ENCODE measurements at places on chromosomes 12 and 14. TPM values are rescaled to one million over a fixed set of nuclear protein-coding genes. Genes with fewer than 3 reads are reported as not detected.

KRT83 gene
- total RNA-seq, result not detected

ARHGEF25 gene
- 101 TPM for total RNA-seq

DNA sequence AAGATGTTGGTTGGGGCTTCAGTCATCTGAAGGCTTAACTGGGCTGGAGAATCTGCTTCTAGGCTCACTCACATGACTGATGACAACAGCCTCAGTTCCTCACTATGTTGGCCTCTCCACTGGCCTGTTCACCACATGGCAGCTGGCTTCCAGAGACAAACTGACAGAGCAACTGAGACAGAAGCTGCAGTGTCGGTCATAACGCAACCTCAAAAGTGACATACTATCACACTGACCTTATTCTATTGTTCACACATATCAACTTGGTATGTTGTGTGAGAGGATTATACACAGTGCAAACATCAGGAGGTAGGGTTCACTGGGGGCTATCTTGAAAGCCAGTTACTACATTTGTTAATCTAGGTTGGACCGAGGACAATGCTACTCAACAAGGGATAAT is 92.9 kb downstream of the PAWR start:
- DNase-seq, result no peak

TMEM117 gene
- 18.3 TPM for total RNA-seq

DNA sequence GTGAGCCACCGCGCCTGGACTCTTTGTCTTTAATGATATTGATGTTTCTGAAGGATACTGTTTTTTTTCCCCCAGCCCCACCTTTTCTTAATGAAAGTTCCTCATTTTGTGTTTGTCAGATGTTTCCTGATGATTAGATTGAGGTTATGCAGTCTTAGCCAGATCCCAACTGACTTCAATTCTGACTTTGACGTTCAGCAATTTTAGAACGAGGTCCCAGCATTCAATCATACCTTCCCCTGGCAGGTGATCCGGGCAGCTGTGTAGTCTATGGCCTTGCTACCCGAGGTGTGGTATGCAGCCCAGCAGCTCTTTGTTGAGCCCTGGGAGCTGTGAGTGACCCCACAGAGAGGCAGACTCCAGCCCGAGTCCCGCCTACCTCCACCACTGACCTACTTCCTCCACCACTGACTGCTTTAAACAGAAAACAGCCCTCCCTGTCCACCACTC is 82.7 kb downstream of the LGMN start:
- no peak for DNase-seq

DNA sequence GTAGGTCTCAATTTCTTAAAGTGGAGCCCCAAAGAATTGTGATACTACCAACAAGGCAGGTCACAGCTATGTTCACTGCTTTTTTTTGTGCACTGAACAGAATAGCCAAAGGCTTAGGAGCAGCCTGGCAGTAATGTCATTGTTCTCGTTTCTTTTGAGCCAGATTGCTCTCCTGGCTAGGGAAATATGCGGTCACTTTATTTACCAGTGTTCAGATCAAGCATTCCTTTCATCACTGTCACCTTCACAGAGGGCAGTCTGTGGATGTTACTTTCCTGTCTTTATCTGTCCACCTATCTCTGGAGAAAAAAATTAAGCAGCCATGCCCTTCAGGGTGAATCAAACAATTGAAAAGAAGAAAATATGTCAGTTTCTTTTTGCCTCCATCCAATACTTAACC is 159.6 kb downstream of the BTG1 start:
- DNase-seq, result no peak

DNA sequence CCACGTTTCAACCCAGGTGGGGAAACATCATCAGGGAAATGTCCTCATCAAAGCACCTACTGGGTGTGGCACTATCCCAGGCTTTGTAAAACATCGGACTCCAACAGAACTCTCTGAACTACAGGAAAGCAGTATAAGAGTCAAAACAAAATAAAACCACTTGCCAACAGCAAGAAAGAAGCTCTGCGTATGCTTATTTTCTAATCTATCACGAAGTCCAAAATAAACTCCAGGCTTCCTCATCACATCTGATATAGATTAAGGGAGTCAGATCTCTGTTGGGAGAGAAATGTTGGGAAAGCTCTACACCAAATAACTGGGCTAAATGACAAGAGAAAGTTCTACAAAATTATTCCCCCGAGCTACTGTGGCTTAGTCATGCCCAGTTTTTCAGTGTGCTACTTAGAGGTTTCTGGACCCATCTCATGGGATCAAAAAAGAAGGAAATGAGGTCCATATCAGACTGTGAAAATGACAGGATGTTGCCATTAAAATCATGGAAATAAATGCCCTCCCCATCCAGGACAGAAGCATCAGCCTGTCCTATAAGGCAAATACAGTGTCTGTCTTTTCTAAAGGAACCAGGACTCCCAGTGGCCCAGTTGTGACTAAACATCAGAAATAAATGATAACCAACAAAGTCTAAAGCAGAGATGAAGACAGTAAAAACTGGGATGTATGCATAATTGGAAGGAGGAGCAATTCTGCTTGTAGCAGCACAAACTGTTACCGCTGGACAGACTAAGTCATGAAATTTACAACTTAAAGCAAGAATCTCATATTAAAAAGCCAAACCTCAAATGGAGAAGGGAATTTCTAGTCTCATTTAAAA is 149.5 kb downstream of the STXBP6 start:
- DNase-seq, result peak; percentile 76

DNA sequence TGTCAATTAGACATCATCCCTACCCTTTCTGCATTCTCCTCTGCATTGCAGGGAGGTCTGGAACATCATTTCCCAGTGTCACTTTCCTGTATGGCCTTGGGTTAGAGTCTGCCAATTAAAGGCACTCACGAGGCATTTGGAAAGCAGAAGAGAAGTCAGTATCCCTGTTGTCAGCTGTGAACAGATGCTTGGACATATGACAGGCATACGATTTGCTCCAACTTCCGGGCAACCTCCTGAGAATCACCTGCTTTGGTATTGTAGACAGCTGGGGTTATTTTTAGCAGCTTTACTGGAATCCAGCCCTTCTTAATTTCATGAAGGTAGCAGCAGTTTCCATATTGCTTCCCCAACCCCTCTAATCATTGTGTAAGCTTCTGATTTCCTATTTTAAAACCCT is 88.7 kb upstream of the DHRS4 start:
- no peak for DNase-seq

KRT1 gene
- 4.1 TPM for total RNA-seq

DNA sequence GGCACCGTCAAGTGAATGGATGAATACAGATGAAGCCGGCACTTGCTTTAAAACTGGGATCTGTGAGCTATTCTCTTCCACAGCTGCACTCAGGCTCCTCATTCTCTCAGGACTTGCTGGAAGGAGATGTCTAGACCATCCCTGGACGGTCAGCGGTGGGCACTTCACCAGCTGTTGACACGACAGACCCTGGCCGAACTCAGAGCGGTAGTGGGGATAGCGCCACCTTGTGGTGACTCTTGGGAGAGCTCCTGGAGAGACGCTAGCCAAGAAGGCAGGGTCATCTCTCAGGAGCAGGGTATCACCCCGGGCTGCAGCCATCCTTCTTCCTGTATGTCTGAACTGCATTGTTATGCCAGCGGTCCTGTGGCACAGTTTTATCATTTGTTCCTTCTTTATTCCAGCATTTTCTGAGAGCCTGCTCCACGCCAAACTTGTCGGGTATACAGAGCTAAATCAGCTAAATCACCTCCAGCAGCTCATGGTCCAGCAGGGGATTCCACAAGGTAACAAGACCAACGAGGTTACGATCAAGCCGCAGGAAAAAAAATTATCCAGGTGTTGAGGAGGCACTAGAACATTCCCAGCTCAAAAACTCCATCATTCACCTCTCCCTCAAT is 10.0 kb downstream of the WNT1 start:
- DNase-seq, result no peak

- DNase-seq, result no peak
Measured at GRCh38 chr14:85762526-85762925, 232.6 kb downstream of the FLRT2 start.

CLEC12A gene
- total RNA-seq, result 18.1 TPM

COCH gene
- 10.4 TPM for total RNA-seq

DNA sequence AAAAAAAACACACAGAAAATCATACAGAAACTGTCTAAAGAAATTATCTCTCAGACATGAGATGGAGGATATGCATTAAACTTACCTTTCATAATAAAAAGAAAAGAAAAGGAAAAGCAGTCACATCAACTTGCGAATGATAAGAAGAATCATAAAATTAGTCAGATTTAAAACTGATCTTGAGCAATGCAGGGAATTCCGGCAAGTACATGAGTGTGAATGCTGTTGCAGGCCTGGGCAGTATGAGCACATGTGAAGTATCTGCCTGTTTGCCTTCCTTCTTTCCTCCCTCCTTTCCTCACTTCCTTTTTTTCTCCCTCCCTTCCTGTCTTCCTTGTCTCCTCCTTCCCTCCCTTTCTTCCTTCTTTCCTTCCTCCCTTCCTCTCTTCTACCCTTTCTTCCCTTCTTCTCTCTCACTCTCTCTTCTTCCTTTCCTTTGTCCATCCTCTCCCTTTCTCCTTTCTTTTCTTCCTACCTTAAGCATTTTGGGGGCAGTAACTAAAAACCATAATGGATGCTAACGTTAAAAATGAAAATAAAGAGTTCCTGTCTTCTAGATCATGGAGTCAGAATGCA is 38.5 kb upstream of the SLC6A15 start:
- DNase-seq, result no peak

MYO1A gene
- 5.8 TPM for total RNA-seq

DNA sequence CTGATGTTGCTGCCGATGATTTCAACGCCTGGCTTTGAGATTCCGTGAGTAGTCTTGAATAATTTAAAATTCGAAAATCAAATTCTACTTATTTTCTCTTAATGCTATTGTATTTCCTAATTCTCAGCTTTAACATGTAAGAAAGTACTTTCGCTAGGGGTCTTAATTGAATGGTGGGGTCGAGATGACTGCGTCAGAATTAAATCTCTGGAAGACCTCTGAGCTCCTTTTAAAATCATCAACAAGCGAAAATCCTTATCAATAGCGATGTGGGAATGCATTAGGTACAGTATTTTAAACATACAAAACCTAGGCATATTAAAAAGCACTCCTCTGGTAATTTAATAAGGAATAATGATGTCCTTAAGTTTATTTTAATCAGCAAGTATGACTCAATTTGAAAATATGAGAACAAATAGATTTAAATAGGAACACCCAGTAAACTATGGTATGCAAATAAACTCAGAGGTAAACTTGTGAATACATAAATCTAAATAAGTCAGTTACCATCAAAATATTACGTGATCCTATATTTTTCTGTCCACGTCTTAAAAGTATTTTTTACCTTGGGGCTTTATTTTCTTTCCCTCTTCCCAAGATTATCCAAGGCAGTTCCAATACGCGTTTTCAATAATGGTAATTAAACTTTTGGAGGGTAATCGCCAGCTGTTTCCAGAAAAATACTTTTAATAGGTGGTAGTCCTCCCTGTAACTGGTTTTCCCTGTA is 1.4 kb downstream of the FOXA1 start:
- DNase-seq, result no peak

DCAF11 gene
- total RNA-seq, result 37.3 TPM

DNA sequence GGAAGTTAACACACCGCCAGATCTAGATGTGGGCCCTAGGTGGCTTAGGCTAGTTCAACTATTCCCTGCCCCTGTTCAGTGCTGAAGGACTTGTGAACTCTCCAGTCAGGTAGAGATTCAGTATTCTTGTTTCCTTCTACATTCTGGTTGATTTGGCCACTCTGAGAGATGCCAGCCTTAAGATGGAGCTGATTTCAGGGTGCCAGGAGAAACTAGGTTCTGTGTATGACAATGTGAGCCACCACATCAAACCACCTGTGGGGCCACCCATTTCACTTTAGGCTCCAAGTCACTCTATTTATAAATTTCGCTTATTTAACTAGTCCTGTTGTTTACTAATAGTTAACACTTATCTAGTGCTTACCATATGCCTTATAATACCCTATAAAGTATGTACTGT is 26.0 kb downstream of the FRMD6 start:
- DNase-seq, result no peak

DNA sequence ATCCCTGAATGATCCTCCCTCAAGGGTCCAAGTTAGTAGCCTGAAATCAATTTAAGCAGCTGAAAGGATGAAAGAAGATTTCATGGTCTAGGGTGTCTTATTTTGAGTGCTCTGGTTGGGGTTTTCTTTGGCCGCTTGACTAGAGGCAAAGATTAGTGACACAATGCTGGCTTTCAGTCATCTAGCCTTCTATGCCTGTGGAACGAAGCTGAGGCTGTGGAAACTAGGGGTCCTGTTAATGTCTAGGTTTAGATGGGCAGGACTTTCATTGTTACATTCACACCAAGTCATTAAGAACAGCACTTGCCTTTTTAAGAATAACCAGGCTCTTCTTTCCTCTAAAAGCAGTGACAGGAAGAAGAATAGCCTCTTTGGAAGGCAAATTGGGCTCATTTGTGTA is 253.8 kb upstream of the E2F7 start:
- no peak for DNase-seq

- DNase-seq, result no peak
Measured at GRCh38 chr14:88556581-88556980, 1.8 kb upstream of the PTPN21 start.

GRCh38 chr14:98444077-98444476 is 827.9 kb downstream of the BCL11B start:
- DNase-seq, result no peak

DNA sequence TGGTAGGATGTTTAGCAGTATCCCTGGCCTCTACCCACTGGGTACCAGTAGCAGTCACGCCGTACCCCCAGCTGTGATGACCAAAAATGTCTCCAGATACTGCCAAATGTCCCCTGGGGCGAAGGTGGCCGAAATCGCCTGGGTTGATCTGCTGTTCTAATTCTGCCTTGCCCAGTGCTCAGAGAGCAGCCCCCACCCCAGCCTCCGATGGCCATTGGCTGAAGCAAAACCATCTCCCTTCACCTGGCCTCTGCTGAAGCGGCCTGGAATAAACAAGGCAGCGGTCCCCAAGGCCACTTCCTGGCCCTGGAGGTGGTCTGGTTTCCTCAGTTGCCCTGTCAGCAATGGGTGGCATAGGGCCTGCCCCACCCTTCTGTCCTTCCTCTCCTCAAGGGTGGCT is 298.4 kb downstream of the CACNA1C start:
- no peak for DNase-seq
